ENCODE measurements at places on chromosomes 13 and 19. TPM values are rescaled to one million over a fixed set of nuclear protein-coding genes. Genes with fewer than 3 reads are reported as not detected.

The PSG3 gene
- total RNA-seq, result not detected

The PLPPR2 gene
- total RNA-seq, result 2.1 TPM

The PSG7 gene
- not detected for total RNA-seq

The ODAD3 gene
- 0.16 TPM for total RNA-seq

The SLC44A2 gene
- total RNA-seq, result 80.3 TPM

The DPF1 gene
- 0.91 TPM for total RNA-seq

The FCHO1 gene
- total RNA-seq, result 51.8 TPM

The KIR3DL1 gene
- total RNA-seq, result not detected

The MUC16 gene
- not detected for total RNA-seq

The PGLYRP2 gene
- total RNA-seq, result not detected

The NOP53 gene
- 374 TPM for total RNA-seq

The TSSK6 gene
- total RNA-seq, result 3.8 TPM

The SPTBN4 gene
- 2.4 TPM for total RNA-seq

The SERTM1 gene
- not detected for total RNA-seq

The BAX gene
- 128 TPM for total RNA-seq

The CCDC194 gene
- total RNA-seq, result 1.6 TPM

The JOSD2 gene
- 28.1 TPM for total RNA-seq

The PROZ gene
- not detected for total RNA-seq

The ZNF441 gene
- 5.0 TPM for total RNA-seq

The KL gene
- total RNA-seq, result 0.37 TPM

The RFPL4AL1 gene
- not detected for total RNA-seq

The ATCAY gene
- total RNA-seq, result 0.07 TPM

The MBD3L2 gene
- total RNA-seq, result not detected

The LILRB3 gene
- not detected for total RNA-seq

The RGS9BP gene
- total RNA-seq, result 0.05 TPM

The LRG1 gene
- total RNA-seq, result 0.57 TPM

The TICAM1 gene
- 23.4 TPM for total RNA-seq

The ZNF112 gene
- total RNA-seq, result 0.14 TPM

The CRX gene
- total RNA-seq, result not detected

The DCT gene
- 0.14 TPM for total RNA-seq

The ZNF530 gene
- total RNA-seq, result 7.2 TPM

The IQCN gene
- total RNA-seq, result 0.40 TPM

The ATP8B3 gene
- total RNA-seq, result 8.4 TPM

The SIGLEC10 gene
- 0.48 TPM for total RNA-seq

The KCTD4 gene
- total RNA-seq, result not detected

The ITGBL1 gene
- not detected for total RNA-seq

The DLEU7 gene
- total RNA-seq, result not detected

The CD22 gene
- 3.5 TPM for total RNA-seq

The TNFSF9 gene
- total RNA-seq, result 0.57 TPM

All from activated CD4-positive, alpha-beta T cell treated with anti-CD3 and anti-CD28 coated beads for 36 hours (primary cell).